ENCODE measurements at places on chromosomes 1 and 21.

DNA sequence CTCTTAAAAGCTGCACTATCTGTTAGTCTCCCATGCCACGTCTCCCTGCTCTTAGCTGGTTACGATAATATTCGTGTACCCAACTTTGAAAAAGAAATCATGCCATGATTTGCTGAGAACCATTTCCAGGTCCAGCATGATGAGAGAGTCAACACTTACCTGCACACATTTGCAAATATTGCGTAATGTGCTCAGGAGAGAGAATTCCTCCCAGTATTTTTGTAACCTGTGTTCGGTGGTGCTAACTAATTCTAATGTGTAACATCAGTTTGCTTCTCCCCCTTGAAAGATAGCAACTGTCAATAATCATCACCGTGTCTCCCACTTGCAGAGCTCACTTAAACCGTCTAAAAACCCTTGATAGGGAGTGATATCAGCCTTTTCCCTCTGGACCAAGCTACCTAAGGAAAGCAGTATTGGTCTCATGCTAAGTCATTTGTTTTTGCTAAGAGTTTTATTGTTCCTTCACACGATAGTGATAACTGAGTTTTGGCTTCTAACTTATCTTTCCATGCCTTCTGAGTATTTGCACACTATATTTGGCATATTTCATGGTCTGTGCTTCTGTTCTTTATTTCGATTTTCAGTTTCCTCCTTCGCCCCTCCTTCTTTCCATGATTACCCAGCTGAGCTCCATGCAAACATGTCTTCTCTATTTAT, 61.1 kb upstream of the IRF2BP2 start:
- DNase-seq, result no peak

DNA sequence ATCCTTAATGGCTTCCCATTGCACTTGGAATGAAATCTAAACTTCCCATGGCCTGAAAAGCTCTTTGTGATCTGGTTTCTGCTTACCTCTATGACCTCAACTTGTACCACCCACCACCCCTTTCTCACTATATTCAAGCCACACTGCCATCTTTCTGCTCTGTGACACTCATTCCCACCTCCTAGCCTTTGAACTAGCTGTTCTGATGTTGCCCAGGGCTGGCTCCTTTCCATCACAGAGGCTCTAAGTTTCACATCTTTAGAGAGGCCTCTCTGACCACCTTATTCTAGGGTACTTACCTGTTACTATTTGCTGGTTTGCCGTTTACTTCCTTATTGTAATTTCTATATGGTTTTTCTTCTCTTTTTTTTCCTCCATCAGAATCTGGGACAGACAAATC, 4.2 kb downstream of the MPZL1 start:
- DNase-seq, result no peak

DNA sequence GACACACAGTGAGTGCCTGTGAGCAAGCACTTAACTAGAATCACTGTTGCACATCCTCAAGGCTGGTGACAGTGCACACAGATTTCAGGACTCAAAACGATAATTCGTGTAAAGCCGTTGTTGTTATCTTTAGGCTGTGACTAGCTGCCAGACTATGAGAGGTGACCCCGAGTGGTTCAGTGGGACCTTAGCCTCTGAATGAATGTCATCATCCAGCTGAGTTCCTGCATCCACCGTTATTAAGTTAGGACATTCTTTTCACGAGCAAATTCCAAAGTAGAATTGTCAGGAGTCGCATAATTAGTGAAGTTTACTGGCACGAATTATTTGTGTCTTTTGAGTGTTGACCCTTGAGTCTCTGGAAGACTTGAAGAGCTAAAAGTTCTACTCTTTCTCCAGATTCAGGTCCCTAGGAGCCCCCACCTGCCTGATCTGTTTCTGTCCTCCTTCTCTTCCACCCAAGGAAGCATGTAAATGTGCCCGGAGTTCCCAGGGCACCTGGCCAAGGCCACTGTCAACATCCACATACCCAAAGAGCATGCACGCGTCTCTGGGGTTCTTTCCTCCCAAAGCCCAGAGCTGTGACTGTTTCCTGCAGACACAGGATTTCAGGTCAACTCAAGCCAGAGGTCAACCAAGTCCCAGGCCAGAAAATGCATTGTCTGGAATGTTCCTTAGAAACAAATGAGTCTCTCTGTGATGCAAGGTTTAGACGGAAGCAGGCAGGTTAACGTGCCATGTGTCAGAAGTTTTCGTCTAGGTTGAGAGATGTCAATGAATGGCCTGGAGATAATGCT, 207.2 kb downstream of the TOMM20 start:
- DNase-seq, result no peak

DNA sequence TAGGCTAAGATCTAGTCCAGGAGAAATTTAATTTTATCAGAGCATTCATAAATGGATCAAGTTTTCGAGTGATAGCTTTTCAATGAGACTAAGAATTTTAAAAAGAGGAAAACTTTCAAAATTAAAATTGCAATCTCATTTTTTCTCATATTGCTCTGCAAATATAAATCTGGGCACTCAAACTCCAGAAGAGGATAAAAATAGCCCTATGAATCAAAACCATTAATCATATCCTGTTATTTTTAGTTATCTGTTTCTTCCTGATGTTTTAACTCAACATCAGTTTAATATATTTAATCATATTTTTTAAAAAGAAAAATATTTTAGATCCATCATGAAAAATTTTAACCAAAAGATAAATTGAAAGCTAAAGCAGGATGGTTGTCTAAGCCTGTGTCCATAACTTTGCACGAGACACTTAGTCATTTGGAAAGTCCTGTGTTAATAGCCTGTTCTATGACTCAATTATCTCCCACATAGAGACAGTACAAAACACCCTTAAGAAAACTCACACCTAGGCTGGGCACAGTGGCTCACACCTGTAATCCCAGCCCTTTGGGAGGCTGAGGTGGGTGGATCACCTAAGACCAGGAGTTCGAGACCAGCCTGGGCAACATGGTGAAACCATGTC, 17.1 kb upstream of the PRRC2C start:
- peak; percentile 49 for DNase-seq

GRCh38 chr1:11598461-11598860, 55.8 kb downstream of the FBXO2 start:
- DNase-seq, result peak; percentile 5

DNA sequence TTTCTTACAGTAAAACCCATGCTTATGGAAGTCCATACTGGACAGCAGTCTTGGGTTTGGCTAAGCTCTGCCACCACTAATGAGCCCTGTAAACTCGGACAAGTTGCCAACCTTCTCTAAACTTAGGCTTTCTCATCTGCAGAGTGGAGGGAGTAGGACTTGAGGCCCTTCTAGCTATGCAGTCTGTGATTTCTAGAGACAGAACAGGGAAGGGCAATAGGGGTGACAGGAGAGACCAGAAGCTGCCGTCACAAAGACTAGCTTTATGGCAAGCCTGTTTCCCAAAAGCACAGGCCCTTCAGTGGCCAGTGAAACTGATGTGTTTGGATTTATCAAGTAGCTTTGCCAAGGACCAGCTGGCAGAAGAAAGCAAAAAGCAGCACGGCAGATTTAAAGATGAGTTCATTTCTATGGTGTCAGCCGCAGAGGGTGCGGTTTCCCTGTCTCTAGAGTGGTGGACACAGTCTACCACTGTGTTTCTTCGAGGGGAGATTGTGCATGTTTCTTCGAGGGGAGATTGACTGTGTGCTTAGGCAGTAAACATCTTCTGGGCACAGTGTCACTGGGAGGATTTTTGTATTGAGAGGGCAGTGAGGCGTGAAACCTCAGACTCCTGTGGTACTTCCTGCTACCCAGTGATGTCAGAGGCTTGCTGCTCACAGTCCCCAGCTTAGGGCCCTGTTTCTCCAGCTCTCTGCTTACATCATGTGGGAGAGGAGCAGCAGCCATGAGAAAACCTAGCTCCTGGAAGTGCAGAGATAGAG, 119.0 kb downstream of the ROR1 start:
- peak; percentile 53 for DNase-seq

GRCh38 chr21:27954543-27955165, 987.8 kb upstream of the ADAMTS5 start:
- no peak for DNase-seq

DNA sequence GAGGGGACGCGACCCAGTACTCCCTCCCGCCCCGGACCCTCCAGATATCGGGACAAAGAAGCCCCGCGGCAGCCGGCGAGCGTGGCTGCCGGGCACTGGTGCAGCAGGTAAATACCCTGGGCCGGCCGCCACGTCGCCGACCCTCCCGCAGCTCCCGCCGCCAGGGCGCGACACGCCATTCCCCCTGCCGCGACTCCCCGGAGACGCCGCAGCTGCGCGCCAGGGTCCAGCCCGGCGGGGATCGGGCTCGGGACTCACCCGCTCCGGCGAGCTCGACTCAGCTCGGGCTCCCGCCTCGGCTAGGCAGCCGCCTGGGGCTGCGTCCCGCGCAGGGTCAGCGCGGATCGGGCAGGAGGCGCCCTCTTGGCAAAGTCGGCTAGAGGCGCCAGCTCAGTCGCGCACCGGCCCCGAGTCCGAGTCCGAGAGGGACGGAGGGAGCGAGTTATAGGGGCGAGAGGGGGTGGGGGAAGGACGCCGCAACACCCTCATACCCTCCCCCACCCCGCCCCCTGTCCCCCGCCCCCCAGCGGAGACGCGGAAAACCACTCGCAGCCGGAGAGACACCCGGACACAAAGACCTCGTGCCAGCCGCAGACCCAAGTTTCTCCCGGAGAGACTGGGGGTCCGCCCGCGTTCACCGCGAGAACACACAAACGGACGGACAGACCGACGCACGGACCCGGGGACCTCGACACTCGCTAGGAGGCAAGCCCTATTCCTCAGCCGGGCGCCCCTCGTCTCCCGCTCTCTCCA, 985 bp downstream of the SYT6 start:
- DNase-seq, result no peak

DNA sequence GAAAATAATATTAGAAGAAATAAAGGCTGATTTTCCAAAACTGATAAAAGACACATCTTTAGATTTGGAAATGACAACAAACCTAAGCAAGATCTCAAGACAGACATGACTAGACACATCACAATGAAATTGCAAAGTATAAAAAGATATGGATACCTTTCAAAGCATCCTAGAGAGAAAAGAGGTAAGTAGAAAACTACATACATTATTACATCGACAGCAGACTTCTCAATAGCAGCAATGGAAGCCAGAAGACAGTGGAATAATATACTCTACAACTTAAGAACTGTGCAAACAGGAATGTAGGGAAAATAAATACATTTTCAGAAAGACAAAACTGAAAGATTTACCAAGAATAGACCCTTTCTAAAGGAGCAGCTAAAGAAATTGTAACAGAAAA, 50.2 kb downstream of the DENND1B start:
- DNase-seq, result peak; percentile 1

- no peak for DNase-seq
Measured at GRCh38 chr1:36938819-36939218, 95.5 kb downstream of the GRIK3 start.

- DNase-seq, result no peak
Measured at GRCh38 chr1:59765011-59765730, 49.6 kb upstream of the HOOK1 start.

DNA sequence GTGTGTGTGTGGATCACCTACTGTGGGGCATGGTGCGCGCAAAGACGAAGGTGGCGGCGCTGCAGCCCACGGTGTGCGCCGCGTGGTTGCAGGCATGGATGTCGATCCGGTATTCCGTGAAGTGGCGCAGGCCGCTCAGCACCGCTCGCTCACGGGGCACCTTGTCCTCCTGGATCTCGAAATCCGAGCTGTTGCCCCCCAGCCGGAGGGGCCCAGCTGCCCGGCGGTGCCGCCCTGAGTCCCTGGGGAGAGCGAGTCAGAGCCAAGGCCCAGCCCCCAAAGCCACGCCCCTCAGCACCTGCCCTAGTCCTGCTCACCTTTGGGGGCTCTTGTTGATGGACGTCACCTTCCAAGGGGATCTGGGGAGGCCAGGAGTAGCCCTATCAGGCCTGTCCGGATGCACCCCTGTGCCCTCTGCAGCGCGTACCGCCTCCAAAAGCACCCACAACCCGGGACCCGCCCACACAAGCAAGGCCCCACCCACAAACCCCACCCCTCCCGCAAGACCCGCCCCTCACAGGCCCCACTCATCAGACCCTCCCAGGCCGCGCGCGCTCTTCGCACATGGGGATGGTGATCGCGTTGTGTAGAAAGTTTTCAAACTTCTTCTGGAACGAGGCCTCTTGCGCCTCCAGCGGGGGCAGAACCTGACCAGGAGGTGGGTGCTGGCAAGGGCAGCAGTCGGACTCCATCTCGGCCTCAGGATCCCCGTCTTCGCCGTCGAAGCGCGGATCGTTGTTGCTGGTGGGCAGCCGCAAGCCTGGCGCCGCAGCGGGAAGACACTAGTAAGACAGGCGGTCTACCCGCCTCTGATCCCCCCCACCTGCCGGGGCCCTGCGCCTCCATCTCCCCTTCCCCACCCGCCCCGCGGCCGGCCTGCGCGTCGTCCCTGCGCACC, 13.6 kb downstream of the INSRR start:
- DNase-seq, result no peak

- no peak for DNase-seq
Measured at GRCh38 chr21:40102682-40103081, 235.4 kb downstream of the PCP4 start.

DNA sequence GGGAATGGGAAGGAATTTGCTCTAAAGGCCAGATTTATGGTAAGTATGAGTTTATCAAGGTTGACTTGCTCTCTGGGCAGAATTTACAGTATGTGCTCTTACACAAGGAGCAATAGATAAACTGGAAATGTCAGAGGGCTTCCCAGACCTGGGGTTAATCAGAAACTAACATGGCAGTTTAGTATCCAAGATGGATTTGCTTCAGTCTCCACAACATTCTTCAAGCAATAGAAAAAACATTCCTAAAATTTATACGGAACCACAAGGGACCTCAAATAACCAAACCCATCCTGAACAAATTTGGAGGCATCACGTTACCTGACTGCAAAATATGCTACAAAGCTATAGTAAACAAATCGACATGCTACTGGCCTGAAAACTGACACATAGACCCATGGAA, 606.7 kb upstream of the CHRM3 start:
- DNase-seq, result no peak

DNA sequence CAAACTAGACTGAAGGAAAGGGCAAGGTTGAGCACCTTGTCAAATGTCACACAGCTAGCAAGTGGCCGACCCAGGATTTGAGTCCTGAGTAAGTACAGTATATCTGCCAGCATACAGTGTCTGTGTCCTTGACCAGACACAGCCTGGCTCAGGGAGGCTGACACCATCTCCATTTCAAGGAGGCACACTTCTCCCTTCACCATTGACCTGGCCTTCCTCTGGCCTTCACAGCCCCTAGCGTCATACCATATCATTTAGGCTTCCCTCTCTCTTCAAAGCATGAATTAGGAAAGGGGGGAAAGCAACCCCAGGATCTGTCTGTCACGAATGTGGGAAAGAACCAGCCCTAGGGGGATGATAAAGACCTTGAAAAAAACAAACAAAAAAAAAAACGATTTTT, 155.6 kb downstream of the PLPP3 start:
- no peak for DNase-seq

DNA sequence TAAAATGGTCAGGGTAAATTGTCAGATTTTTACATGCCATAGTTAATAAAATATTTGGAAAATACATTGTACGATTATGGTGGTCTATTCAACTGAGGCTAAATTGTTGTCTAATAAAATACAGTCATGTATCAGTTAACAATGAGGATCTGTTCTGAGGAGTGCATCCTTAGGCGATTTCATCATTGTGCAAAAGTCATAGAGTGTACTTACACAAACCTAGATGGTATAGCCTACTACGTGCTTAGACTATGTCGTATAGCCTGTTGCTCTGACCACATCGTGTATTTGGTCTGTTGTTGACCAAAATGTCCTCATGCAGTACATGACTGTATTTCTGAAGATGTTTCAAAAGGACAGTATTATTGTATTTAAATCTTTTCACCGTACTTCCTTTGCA, 5.2 kb downstream of the EEIG2 start:
- DNase-seq, result no peak

- no peak for DNase-seq
Measured at GRCh38 chr1:186082235-186082937, 292.7 kb downstream of the TPR start.
